ENCODE measurements at places on chromosomes 2 and 18.

- DNase-seq, result no peak
These were observed 337.2 kb downstream of the PDE11A start for GRCh38 chr2:177735318-177735803.

DNA sequence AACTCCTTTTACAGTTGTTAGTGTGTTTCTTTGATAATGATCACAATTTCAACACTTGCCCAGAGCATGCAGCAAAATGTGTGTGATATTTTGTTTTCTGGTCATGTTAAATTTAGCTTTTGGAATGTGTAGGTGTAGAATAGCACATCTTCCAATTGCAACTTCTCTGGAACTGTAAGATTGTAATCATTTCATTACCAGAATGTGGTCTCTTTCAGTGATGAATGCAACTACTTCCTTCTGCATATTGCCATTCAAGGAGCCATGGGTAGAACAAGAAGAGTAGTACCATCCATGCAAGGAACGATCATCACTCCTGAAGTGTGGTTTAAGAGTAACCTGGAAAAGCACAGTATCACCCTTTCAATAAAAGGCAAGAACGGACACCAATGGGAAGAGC lies 548.8 kb upstream of the ZNF804A start:
- DNase-seq, result no peak

- no peak for DNase-seq
These were observed 35.0 kb upstream of the ID2 start for GRCh38 chr2:8646731-8647461.

GRCh38 chr2:2291500-2292260 lies 39.4 kb downstream of the MYT1L start:
- DNase-seq, result no peak

DNA sequence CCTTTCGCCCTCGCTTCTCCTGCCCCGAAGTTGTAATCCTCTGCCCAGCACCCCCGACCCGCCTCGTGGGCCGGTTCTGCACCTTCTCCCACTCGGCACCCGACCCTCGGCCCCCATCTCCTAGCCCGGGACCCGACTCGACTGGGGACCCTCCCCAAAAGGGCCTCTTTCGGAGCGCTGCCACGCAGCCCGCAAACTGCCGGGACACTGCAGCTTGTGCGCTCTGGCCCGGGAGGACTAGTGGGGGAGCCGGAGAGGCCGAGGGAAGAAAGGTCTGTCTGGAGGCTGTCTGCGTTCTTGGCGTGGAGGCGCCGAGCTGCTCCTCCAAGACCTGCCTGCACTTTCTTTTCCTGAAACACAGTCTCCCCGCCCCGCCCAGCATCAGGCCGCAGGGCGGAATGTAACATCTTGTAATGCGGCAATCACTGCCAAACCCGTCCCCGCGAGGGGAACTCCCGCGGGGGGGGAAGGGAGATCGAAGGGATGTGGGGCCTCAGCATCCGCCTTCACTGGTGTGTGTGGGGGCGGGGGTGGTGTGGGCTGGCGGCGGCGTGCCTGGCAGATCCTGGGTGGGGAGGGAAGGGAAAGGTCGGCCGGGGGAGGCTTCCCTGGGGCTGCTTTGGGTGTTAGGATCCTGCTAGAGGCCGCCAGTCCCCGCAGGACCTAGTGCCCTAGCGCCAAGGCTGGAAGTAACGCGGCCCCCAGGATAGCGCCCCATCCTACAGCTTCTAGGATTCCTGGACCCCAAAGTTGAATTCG lies 7.4 kb downstream of the DLX2 start:
- DNase-seq, result no peak

All from fibroblast of skin of left quadriceps (primary cell).